PC-9 (cell line): ENCODE measurements at places on chromosomes 1 and 21. TPM values are rescaled to one million over a fixed set of nuclear protein-coding genes. Genes with fewer than 3 reads are reported as not detected.

DNA sequence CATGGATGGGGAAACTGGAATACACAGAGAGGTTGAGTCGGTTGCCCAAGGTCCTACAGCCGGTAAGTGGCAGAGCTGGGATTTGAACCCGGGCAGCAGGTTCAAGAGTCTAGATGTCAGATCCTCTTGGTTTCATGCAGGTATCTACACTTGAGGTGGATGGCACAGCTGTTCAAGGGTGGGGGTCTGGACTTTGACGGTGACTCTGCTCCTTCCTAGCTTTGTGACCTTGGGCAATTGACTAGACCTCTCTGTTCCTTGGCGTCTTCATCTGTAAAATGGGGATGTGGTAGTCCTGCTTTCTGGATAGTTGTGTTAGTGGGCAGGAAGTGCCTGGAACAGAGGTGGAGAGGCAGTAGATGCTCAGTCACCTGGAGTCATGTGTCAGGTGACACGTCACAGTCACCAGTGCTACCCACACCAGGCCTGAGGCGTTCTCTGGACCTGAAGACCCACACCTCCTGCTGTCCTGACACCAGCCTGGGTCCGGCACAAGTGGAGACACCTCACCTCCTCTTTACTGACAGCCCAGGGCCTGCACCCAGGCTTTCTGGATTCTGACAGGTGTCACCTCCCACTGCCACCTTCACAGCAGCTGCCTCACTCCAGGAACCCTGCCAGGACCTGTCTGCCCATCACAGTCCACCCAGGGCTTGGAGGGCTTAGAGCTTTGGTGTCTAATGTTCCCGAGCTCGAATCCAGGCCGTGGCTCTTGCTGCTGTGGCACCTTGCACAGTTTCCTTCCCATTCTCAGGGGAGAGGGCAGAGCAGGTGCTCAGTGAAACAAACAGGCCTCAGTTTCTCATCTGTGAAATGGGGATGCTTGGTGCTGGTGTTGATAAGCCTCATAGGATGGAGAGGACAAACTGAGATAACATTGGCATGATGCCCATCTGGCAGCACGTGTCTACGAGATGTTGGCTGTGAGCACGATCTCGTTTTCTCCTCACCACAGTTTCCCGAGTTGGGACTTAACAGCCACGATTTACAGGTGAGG, 83.2 kb upstream of the RUNX3 start:
- no peak for DNase-seq

LMX1A gene
- total RNA-seq, result not detected in 2 replicates

GRCh38 chr1:156994277-156994676, 51.3 kb downstream of the ARHGEF11 start:
- DNase-seq, result peak; percentile 64

NID1 gene
- total RNA-seq, result not detected in 2 replicates

DNA sequence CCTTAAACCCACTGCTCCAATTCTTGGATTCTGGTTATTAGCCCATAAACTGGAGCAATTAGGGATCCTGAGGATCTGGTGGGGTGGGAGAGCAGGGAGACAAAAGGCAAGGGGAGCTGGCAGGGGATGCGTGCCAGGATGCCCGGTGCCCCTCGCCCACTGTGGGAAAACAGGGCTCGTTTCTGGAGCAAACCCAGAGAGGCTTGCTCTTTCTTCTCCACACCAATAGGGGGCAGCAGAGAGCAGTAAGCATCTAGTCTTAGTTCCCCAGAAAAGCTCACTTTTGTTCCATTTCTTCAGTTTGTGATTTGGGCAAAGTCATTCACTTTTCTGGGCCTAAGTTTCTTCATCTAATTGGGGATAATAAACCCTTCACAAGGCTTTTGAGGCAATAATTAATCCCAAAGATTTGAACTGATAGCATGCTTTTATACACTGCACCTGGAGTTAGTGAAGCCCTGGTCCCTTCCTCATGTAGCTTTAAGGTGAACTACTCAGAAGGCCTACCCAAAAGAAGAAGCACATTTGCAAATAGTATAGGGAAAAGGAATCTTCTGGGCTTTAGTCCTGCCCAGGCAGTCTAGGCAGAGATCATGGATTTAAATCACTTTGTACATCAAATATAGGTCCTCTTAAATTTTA, 160.6 kb upstream of the USP24 start:
- peak; percentile 25 for DNase-seq

- DNase-seq, result no peak
These were observed 23.8 kb downstream of the ANP32E start for GRCh38 chr1:150212070-150212469.

DNA sequence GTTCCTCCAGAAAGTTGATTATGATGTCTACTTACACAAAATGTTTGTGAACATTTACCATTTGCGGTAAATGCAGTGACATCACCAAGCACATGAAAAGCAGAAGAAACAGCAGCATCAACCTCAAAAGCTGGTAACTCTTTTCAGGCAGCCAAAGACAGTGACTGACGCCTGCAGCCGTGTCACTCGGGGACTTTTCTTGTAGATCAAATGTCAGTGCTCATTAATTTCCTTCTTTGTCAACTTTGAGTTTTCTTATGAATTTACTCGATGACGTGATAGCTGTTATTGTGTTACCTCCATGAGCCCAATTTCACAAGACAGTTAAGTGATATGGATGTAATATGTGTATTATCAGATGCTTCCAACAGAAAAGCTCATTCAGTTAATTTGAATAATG, 92.5 kb downstream of the RIPK4 start:
- no peak for DNase-seq

- DNase-seq, result no peak
These were observed 112.8 kb downstream of the HIVEP3 start for GRCh38 chr1:41805771-41806471.

GRCh38 chr1:41360074-41360785, 1.0 kb upstream of the FOXO6 start:
- peak; percentile 60 for DNase-seq

DNA sequence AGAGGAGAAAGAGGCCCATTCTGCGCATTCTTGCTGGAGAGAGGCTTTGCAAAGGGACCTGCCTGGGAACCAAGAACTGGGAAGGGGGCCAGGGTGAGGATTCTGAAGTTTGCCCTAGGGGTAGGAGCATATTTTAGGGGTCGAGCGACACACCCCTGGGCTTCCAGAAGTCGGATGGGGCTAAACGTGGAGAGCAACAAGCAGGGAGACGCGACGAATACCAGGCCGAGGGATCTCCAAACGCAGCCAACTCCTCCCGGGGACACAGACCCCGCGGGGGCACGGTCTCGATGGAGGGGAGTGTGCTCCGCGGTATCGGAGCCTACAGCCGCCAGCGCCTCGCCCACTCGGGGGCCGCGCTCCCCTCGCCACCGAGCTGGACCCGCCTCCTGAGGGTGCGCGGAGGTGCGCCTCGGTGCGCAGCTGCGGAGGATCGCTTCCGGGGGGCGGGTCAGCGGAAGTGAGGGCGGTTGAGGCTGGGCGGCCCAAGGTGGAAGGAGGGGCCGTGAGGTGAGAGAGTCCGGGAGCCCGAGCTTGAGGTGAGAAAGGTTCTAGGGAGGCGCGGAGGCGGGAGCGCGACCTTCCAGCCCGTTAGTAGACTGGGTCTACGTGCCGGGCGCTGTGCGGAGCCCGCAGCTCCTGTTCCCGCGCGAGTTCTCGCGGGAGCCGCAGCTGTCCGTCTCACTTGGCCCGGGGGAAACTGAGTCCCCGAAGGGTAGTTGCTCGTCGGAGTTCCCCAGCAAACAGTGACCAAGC, at the start of gene MTFR1L:
TSS of gene MTFR1L (plus strand) at position 464 of the 756 bp plus-strand sequence. CDS start 3,151 bp downstream, outside the sequence.
- DNase-seq, result peak; percentile 92

GRCh38 chr1:69528376-69528775, 39.3 kb upstream of the LRRC7 start:
- DNase-seq, result no peak

DNA sequence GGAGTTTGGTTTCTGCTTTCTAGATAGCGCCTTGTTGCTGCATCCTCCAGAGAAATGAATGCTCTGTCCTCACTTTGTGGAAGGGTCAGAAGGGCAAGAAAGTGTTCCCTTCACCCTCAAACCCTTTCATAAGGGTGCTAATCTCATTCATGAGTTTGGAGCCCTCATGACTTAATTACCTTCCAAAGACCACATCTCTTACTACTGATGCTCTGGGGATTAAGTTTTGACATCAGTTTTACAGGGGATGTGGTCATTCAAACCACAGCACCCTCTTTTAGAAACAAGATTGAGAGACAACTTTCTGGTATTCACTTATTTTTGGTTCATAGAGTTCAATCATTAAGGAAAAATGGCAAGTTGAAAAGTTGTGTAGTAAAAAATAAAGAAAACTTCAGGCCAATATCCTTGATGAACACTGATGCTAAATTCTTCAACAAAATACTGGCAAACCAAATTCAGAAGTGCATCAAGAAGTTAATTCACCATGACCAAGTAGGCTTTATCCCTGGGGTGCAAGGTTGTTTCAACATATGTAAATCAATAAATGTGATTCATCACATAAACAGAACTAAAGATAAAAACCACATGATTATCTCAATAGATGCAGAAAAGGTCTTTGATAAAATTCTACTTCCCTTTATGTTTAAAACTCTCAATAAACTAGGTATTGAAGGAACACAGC, 442.1 kb downstream of the PTBP2 start:
- no peak for DNase-seq

SPATA45 gene
- not detected in 2 replicates for total RNA-seq

DDR2 gene
- 0.05 and 0.35 TPM in 2 replicates for total RNA-seq

DNA sequence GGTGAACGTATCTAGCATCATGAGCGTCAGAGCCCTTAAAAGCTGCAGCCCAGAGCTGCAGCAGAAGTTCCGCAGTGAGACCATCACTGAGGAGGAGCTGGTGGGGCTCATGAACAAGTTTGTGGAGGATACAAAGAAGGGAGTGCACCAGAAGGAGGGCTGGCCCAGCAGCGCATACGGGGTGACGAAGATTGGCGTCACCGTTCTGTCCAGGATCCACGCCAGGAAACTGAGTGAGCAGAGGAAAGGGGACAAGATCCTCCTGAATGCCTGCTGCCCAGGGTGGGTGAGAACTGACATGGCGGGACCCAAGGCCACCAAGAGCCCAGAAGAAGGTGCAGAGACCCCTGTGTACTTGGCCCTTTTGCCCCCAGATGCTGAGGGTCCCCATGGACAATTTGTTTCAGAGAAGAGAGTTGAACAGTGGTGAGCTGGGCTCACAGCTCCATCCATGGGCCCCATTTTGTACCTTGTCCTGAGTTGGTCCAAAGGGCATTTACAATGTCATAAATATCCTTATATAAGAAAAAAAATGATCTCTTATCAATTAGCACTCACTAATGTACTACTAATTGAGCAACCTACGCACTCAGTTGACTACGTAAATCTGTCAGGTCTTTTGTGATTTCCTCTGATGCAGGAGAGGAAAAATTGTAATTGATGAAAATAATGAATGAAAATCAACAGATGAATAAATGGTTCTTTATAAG, 2.8 kb downstream of the CBR1 start:
- no peak for DNase-seq

DNA sequence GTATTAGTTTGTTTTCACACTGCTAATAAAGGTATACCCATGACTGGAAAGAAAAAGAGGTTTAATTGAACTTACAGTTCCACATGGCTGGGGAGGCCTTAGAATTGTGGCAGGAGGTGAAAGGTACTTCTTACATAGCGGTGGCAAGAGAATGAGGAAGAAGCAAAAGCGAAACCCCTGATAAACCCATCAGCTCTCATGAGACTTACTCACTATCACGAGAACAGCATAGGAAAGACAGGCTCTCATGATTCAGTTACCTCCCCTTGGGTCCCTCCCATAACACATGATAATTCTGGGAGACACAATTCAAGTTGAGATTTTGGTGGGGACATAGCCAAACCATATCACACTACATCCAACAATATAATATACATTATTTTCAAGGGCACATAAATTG, 145.7 kb upstream of the BARHL2 start:
- DNase-seq, result no peak

DNA sequence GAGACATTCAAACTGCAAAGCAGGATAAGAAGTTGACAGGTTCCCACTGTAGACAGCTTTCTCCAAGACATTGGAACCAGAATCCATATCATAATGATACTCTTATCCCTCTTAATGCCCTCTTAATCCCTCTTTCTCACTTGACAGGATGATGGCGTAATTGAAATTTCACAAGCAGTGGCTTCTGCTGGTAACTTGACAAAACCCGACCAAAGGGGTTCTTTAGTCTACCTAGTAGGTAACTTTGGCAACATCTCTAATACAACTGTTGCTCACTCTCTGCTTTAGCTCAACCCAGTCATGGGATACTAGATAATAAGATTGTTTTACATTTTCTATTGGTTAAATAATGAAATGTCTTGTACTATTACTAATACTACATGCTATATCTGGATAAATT, 34.7 kb downstream of the S100A10 start:
- no peak for DNase-seq

DNA sequence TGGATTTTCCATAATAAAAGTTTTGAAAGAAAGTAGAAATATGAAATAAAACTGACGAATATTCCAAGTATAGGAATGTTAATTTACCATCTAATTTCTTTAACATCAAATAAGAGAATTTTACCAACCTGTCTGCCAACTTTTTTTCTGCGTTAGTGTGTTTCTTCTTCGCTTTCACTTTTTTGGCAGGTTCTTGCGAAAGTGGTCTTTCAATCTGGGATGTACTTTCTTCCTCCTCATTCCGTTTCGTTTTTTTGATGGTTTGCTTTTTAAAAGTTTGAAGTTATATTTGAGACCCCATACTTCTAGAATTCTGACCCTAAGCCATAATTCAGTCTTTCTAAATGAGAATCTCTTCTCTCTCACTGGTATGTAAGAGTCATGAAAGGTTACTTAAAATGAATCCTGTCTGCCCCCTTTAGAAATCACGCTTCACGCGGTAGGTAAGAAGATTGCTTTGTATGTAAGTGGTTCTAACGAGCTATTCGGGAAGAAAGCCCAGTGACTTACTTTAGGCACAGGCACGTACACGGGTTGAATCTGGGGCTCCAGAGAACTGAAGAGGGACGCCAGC, 580 bp downstream of the RBM34 start:
- DNase-seq, result peak; percentile 44

DNA sequence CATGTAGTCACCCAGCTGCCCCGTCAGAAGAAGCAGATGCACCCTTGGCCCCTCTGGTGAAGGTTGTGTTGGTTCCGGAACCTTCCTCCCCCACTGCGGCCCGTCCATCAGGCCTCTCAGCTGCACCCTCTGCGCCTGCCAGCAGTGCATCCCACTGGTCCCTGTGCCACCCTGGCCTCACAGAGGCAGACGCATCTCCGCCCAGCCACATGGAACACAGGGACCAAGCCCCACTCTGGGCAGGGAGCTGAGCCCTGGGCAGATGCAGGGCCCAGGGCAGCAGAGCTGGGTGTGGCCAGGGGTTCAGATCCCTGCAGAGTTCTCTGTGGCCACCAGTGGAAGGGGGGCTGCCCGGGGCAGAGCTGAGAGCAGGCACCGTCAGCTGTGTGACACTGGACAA, 50.6 kb downstream of the SLC19A1 start:
- DNase-seq, result no peak

- DNase-seq, result no peak
These were observed at the start of gene C1orf167 for GRCh38 chr1:11761988-11762406. C1orf167 (plus strand) TSS chr1:11762193; CDS start chr1:11764401, 2,208 bp downstream.

GRCh38 chr1:32151319-32151787, 28.1 kb upstream of the TXLNA start:
- no peak for DNase-seq
